Activated CD8-positive, alpha-beta memory T cell treated with anti-CD3 and anti-CD28 coated beads for 1 hour (primary cell): ENCODE measurements at places on chromosomes 1 and 21.

DNA sequence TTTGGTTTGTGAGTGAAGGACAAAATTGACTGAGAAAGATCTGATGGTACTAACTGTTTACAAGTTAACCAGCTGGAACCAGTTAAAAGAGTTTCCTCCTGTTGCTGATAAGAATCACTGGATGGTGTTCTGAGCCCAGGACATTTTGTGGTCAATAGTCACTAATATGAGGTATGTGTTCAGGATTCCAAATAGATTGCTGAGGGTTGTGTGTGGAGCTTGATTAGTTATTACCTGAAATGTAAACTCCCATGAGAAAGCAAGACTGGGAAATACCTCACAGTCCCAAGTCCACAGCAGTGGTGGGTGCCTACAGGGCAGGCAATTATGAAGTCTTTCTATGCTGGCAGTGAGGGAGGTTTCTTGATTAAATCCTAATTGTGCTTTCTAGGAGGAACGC is 164.6 kb downstream of the DNM3 start:
- DNase-seq = no peak

DNA sequence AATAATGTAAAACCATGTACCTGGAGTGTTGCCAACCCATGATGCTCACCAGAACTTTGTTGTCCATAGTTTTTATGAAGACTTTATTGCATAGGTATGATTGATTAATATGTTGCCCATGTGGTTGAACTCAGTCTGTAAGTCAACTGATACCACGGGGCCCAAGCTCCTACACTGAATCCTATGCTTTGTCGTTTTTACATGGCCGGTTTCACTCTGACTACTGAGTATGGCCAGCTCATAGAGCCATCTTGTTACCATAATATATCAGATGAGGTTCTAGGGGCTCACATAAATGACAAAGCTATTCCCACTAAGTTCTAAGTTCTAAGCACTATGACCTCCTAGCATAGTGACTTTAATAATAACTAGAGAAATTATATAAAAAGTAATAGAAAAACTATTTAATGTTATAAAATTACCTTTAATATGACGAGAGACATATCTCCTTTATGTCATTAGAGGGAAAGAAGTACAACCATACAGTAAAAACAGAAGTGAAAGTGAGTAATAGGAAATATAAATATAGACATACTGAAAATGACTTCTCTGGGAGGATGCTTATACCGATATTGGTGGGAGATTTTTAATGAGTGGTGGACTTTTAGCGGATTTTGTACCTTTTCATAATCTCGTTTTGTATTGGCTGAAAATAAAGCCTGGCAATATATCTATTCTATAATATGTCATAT is 983.4 kb upstream of the PRMT6 start:
- DNase-seq = no peak

DNA sequence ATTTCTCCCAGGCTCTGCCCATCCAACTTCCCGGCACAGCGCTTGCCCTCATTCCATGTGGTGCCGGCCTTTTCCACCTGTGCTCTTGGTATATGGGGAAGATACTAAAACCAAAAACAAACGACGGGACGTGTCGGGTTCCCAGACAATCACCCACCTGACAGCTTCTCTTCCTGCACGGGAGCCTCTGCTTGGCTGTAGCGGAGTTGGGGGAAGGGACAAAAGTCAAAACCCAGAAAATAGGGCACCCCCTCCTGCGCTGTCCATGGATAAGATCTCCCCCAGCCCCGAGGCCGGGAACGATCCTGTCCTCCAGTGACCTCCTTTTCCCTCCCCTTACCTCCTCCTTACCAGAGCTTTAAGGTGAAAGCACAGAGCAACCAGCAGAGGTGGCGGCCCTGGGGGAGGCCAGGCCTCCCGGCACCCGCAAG is 640 bp downstream of the JTB start:
- no peak for DNase-seq

- peak; percentile 90 for DNase-seq
These were observed at the start of gene SSU72 for GRCh38 chr1:1574721-1575537. SSU72 (minus strand) TSS chr1:1574863; CDS start chr1:1574557, 306 bp downstream.

- no peak for DNase-seq
These were observed at the start of gene G0S2 for GRCh38 chr1:209674957-209675564. G0S2 (plus strand) TSS chr1:209675412; CDS start chr1:209675685, 273 bp downstream.
